ENCODE measurements at places on chromosomes 12 and 14.

DNA sequence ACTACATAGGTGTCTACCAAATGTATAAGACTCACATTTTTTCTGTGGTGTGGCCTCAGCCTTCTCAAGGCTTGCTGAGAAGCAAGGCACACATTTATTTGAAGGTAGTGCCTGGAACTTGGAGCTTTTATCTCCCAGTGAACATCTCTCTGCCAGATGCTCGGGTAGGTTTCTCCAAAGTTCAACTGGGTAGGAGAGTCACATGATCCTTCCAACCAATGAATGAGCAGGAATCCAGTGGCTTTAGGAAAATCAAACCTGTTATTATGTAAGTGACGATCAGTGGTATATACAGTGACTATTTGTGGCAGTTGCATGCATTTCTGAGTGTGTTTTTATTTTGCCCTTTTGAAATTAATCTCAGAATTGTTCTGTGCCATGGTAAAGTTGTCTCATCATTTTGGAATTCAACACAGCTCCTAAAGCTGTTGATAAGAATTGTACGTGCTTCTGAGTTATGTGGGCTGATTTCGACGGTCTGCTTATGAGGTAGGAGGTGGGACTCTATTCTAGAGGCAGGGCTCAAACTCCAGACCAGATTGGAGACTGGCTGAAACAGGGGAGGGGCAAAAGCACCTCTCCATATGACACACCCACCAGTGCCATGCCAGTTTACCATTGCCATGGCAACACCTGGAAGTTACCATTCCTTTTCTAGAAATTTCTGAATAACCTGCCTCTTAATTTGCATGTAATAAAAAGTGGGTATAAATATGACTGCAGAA, 57.6 kb downstream of the EID3 start:
- DNase-seq: no peak

GRCh38 chr14:106665814-106666213, 1139.4 kb downstream of the TMEM121 start:
- no peak for DNase-seq

DNA sequence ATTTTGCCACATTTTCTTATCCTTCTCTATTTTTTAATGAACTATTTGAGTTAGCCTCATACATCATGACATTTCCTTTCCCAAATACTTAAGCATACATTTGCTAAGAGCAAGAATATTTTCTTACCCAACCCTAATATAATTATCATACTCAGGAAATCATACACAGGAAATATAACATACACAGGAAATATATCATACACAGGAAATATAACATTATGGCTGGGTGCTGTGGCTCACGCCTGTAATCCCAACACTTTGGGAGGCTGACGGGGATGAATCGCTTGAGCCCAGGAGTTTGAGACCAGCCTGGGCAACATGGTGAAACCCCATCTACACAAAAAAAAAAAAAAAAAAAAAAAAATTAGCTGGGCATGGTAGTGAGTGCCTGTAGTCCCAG, 4.9 kb downstream of the NCKAP1L start:
- no peak for DNase-seq

GRCh38 chr12:1282670-1283315, 291.8 kb downstream of the ERC1 start:
- no peak for DNase-seq

GRCh38 chr12:31518680-31519227, 72.2 kb downstream of the DENND5B start:
- no peak for DNase-seq

DNA sequence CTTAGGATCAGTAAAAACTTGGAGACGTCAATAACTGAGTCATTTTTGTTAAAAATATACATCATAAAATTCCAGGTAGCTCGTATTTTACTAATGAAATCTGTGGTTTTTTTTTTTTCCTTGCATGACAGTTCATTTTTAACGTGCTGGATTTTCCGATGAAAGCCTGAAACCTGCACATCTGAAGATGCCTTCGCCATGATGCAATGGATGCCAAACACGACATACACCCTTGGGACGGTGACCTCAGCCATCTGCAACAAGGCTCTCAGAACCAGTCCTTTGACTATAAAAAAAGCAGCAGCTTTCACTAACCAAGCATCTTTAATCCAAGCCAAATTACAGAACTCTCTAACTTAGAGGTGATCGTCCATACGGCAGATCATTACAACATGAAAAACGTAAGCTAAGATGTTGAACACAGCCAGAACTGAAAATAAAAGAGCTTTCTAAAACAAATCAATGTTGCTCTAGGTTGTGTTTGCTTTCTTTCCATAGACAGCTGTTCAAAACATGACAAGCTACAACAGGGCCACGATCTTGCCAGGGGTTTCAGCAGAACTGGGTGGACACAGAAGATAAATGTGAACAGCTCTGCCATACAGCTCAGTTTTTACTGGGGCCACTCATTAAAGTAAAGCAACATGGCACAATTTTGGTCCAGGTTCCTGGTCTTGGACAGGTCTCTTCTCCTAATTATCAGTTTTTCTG, 7.8 kb downstream of the NIN start:
- no peak for DNase-seq

GRCh38 chr14:21382886-21383847, 652 bp downstream of the SUPT16H start:
- DNase-seq: peak; percentile 23
